ENCODE measurements at places on chromosomes 1 and 21.

DNA sequence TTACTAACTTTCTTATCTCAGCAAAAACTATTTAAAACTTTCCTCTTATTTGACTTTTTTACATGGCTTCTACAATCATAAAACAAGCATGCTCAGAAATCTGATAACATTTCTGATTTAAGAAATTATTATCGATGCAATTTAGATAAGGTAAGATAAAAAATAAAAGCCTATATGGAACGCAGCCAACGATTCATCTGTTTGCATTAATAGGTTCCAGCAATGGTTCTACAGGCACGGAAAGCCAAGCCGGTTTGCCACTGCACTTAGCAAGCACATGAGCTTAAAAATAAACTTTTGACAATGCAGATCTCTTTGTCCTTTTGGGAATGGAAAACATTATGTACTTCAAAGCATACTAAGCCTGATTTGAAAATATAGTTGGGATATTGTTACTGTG lies 77.5 kb upstream of the KCNK2 start:
- DNase-seq = peak; percentile 60

- no peak for DNase-seq
Observed at GRCh38 chr1:33586106-33586505, 113.7 kb downstream of the ZSCAN20 start.

GRCh38 chr1:62294261-62294660 lies 25.0 kb downstream of the KANK4 start:
- DNase-seq = no peak

- no peak for DNase-seq
Observed at GRCh38 chr1:52158218-52158617, 16.3 kb downstream of the ZFYVE9 start.

- no peak for DNase-seq
Observed at GRCh38 chr1:203570805-203571204, 55.8 kb upstream of the ATP2B4 start.

DNA sequence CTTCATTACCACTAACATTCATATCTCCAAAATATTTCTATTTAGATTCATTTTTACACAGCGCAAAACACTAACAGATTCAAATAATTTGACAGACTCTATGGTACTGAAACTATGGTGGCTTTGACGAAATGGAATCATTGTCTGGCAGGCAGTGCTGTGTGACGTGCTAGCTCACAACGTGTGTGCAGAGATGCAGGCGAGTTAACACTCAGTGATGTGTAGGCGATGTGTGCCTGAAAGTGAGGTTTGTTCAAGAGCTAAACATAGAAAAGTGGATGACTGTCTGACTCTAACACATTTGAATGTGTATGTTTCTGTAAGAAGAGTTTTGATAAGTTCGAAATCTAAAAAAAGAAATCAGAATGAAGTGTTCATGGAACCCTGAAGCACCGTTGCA lies 97.7 kb downstream of the RYR2 start:
- no peak for DNase-seq

- no peak for DNase-seq
Observed at GRCh38 chr1:233721004-233721595, 107.2 kb downstream of the KCNK1 start.

GRCh38 chr1:70945251-70945650 lies 102.4 kb downstream of the PTGER3 start:
- DNase-seq = no peak

DNA sequence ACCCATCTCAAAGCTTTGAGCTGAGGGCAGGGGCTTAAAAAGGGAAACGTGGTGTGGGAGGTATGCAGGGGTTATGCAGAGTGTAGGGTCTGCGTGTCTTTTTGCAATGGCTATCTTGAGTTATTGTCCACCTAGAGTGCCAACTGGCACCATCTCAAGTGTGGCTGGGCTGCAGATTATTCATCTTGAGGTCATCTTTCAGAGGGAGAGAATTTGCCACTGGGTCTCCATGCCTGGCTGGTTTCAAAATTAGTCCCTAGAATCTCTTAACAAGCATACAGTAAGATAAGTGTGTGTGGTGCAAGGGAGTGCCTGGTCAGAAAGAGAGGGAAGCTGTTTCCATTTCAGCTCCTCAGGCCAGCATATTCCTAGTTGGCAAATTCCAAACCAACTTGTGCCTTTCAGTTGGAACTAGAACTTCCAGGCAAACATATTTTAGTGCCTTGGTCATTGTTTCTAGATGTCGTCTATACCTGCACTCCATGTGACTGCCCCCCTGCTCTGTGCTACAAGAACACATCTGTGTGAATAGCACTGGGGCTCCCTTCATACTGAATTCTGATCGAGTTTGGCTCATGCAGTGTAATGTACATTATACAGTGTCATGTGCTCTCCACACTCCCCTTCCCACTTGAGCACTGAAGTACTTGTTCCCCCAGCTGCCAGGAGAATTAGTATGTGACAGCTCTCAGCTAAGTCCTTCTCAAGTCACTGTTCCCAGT lies 5.0 kb upstream of the OR2T8 start:
- no peak for DNase-seq

- DNase-seq = no peak
Observed at GRCh38 chr1:169925505-169926482, 32.1 kb upstream of the SCYL3 start.

- DNase-seq = no peak
Observed at GRCh38 chr1:213982672-213983492, 4.9 kb upstream of the PROX1 start.

GRCh38 chr1:201184307-201185122 lies 6.1 kb upstream of the IGFN1 start:
- DNase-seq = peak; percentile 89

DNA sequence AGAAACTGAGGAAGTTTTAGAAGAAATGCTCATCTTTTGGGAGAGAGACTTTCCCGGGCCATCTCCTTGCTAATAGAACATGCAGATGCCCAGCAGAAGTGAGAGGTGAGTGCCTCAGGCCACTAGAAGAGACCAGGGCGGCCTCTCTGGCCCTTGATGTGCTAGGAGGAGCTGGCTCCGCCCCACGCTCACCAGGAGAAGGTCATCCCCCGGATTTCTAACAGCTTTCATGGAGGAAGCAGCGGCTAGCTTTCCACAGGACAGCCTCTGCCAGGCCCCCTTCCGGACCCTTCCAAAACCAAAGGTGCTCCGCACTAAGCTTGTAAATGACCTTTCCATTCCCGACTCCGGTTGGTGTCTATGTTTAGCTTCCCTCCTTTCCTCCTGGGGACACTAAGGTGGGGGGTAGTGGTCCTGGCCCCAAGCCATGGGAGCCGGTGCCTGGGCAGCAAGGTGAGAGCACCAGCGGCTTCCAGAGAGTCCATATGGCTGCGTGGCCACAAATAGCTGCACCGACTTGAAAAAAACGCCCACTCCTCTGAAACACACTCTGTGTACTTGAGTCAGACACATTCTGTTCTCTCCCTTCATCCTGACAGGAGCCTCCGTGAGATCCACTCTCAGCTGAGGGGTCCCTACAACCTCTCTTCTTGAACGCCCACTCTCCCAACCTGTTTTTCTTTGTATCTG lies 249.9 kb downstream of the TNR start:
- DNase-seq = no peak

- no peak for DNase-seq
Observed at GRCh38 chr1:193799948-193800690, 613.7 kb upstream of the B3GALT2 start.

GRCh38 chr1:74193908-74194307 lies 4.1 kb downstream of the LRRIQ3 start:
- DNase-seq = no peak

DNA sequence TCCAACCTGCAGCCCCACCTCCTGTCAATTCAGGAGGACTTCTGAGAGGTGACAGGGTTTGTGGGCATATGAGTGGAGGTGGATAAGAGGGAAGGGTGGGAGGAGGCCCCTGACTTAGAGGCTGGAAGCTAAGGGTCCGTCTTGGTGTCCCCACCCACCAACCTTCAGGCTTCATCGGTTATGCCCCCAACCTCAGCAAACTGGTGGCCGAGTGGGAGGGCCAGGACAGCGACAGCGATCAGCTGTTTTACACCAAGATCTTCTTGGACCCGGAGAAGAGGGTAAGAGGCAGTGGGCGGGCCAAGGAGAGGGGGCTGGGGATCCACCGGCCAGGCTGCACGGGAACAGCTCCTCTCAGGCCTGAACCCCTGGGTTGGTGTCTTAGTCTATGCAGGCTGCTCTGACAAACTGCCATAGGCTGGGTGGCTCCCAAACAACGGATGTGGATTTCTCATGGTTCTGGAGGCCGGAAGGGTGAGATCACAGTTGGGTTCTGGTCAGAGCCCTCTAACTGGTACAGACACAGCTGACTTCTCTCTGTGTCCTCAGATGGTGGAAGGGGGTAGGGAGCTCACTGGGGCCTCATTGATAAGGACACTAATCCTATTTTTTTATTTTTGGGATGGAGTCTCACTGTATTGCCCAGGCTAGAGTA lies 18.1 kb downstream of the PLOD1 start:
- DNase-seq = no peak
